ENCODE measurements at places on chromosomes 6 and 20. TPM values are rescaled to one million over a fixed set of nuclear protein-coding genes. Genes with fewer than 3 reads are reported as not detected.

DNA sequence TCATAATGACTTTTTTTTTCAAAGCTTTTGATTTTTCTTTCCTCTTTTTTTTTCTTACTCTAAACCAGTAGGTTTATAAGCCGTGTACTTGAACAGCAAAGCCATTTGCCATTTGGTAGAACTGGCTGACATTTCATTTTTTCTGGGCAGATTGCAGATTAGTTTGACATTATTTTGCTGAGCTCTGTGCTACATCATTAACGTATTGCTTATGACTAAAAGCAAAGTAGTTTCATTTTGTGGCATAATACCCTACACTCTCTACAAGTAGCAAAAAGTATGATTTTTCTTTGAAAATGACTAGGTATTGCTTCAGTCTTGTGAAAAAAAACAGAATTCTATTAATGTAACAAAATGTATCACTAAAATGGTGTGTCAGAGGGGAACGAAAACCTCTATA is 141.3 kb downstream of the GRIK2 start:
- no peak for DNase-seq

DNA sequence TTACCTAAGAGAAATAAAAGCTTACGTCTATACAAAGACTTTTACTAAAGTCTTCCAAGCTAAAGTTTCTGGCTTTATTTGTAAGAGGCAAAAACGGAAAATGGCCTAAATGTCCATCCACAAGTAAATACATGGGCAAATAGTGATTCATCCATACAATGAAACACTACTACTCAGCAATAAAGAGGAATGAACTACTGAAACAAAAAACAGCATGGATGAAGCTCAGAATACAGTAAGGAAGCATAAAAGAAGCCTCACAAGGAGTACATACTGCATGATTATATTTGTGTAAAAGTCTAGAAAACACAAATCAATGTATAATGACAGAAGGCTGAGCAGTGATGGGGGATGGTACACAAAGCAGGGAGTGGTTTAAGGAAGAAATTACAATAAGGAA is 84.7 kb downstream of the F13A1 start:
- DNase-seq: no peak

The ECHDC1 gene
- total RNA-seq: 61.8 TPM

DNA sequence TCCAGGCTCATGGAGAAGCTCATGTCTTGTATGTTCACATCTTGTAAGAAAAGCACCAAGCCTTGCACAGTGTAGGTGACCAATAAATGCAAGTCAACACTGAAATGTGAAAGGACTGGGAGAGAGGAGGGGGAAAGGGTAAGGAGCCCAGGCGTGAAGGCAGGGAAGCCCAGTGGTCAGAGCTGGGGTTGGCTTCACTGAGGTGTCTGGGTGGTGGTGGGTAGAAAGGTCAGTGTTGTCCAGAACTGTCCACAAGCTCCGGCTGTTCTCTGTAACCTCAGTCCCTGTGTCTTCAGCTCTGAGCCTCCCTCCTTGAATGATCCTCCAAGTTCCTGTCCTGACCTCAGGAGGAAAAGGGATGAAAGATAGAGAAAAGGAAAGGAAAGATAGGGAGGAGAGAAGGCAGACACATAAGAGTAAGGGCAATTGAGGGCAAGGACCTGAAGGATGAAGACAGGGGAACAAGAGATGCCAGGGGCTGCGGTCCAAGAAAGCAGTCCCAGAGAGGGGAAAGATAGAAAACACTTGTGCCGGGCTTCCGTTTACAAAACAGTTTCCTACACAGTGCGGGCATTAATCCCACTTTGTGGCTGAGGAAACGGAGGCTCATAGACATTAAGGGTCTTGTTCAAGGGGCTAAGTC is 2.4 kb upstream of the TNXB start:
- DNase-seq: no peak

DNA sequence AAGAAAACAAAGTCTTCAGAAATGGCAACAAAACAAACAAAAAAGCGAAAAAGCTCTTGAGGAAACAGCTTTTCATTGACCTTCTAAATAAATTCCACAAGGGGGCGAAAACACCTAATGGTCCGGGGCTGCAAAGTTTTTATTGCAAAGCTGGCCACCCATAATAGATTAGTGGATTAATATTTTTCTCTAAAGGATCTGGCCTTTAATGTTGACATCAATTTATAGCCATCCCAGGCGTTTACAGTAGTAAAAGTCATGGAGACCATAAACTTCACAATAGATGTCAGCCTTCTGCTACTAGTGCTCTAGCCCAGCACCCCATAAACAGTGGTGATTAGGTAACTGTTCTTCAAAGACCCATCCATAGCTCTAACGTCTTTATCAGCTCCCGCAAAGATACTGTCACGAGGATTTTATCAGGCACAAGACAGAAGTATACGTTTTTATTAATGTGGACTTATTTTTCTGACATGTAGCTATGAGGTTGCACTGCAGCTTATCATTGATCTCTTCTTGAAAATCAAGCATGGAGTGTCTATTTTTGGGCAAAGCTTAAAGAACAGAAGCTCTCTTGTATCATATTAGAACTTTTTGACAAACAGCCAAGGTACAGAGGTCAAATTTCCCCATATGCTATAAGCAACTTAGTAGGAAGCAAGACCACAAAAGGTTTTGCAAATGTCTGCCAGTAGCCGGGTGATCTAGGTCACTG is 4.7 kb downstream of the CITED2 start:
- DNase-seq: no peak

The GJA10 gene
- total RNA-seq: not detected

The ULBP1 gene
- 0.99 TPM for total RNA-seq

DNA sequence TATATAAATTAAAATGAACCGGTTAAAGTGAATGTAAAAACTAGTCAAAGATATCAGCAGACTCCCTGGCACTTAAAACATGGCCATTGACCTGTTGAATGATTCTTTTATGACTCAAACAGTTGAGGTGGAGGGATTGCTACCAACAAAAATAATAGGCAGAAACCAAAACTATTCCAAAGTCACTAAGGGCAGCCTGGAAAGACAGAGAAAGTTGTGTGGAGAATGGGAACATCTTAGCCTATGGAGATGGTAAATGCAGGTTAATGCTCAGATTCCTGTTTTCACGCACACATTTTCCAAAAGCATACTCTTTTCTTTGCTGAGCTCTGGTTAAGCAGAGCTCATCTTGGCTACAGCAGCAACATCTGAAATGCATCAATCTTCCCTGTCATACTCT is 553.5 kb downstream of the HACE1 start:
- no peak for DNase-seq

The PET117 gene
- total RNA-seq: 16.7 TPM

The ARFGAP1 gene
- 102 TPM for total RNA-seq

The BMP5 gene
- total RNA-seq: not detected

GRCh38 chr6:129785047-129785755 is 75.2 kb upstream of the ARHGAP18 start:
- DNase-seq: no peak

- no peak for DNase-seq
Measured at GRCh38 chr6:135817035-135817434, 34.5 kb upstream of the PDE7B start.

DNA sequence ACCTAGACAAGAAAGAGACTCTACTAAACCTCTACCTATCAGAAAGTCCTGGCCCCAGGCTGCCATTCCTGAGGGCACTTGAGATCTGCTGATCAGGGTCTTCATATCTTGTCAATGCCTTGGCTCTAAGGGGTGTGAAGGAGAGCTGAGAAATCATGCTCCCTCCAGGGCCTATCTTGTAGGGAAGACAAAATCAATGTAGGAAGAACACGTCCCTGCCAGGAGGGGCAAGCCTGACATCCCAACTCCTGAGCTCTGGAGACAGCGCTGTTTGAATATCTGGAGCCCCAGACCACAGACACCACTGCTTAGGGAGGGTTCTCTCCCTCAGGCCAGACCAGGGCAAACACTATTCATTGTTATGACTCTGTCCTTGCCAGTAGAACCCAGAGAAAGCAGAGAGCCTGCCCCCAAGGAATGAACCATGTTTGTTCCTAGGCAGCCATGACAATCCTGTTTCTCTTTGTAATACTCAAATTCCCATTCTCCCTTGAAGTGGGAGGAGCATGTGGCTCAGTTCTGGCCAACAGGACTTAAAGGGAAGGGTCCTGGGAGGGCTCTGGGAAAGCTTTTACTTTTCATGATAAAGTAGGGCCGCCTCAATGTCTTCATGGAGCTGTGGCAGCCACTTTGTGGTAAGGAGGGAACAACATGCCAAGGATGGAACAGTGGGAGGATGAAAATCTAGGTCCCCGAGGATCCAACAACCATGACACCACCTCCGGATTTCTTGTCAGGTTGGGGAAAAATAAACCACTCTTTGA is 1.8 kb upstream of the FASTKD5 start:
- no peak for DNase-seq

The SPDEF gene
- not detected for total RNA-seq

The GLP1R gene
- total RNA-seq: not detected

- DNase-seq: no peak
Measured at GRCh38 chr6:48817333-48818051, 645.6 kb downstream of the MMUT start.

GRCh38 chr6:23089981-23090380 is 520.6 kb downstream of the HDGFL1 start:
- DNase-seq: no peak

DNA sequence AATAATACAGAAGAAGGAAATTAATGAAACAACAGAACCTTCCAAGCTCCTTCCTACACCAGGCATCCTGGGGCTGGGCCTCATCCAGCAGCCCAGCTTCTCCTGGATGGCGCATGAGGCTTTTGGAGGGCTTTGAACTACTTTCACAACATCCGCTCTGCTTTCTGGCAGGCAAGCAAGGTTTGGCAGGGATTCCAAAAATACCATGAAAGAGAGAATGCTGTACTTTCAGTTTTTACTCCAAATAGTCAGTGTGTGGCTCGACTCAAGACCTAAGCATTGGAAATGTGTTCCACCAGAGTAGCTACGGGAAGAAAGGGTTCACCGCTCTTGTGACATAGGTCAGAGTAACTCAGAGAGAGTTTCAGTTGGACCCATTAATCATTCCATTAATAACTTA is 125.4 kb downstream of the OPRM1 start:
- DNase-seq: no peak

GRCh38 chr6:168221497-168222079 is 98.0 kb downstream of the DACT2 start:
- DNase-seq: no peak

The COL9A3 gene
- not detected for total RNA-seq

- DNase-seq: no peak
Measured at GRCh38 chr6:135922746-135923145, 71.2 kb downstream of the PDE7B start.

The ZBTB22 gene
- 14.7 TPM for total RNA-seq

The LY6G6F gene
- not detected for total RNA-seq

The MYCT1 gene
- total RNA-seq: not detected

GRCh38 chr20:48465271-48465670 is 362.5 kb downstream of the PREX1 start:
- DNase-seq: no peak

The TRAPPC3L gene
- not detected for total RNA-seq

GRCh38 chr6:94487371-94487770 is 1068.0 kb upstream of the EPHA7 start:
- DNase-seq: no peak

The CLPSL1 gene
- total RNA-seq: not detected

The NOTCH4 gene
- 0.73 TPM for total RNA-seq

DNA sequence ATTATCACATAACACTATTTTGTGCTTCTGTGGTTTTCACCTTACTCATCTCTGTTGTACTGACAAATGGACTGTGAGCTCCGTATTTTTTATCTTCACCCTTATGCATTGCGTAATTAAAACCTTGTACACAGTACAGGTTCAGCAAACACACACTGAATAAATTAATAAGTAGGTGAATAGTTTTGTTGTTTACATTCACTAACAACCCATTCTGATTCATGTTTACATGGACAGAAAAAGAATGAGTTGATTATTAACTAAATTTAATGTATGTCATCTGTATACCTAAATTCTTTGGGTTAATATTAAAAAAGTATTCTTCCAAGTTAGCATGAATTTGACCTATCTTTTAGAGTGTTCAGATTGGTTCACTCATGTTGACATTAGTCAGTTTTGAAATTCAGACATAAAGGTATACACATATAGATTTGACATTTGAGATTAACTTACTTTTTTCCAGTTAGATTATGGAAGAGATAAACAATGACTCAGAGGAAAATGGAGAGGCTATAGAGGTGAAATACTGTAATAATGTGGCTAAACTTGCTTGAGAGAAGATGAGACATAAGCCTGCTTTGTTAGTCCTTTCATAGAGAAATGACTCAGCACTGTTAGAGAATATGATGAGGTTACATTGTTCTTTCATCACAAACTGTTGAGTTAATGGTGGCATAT is 541.7 kb upstream of the FLRT3 start:
- DNase-seq: no peak

DNA sequence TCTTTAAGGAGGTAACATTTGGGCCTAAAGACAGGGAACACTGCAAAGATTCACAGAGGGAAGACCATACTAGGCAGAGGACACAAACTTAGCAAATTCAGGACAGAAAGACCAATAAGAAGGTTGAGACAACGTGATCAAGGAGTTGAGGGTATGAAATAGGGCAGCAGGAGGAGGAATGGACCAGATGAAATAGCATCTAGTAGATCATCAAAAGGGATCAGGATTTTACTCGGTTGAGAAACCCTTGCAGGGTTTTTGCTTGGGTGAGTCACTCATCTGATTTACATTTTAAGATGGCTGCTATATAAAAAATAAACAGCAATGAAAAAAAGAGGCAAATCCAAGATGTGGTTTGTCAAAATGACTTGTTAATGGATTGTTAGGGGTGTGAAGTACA is 4.7 kb downstream of the BCLAF1 start:
- no peak for DNase-seq

The RNF182 gene
- not detected for total RNA-seq

The TSHZ2 gene
- total RNA-seq: 26.0 TPM

GRCh38 chr6:116316772-116317467 is 37.2 kb upstream of the TSPYL1 start:
- DNase-seq: no peak

The C6orf118 gene
- not detected for total RNA-seq

GRCh38 chr6:112284603-112285002 is 30.2 kb upstream of the LAMA4 start:
- DNase-seq: no peak

Measured in activated T-helper 1 cell treated with anti-CD3 and anti-CD28 coated beads, Interleukin-12 subunit alpha, Interleukin-12 subunit beta, Interleukin-2, Interleukin-4 antibody, amounts not matched to agents 30 ng/mL and 10 ng/mL and 1 ng/mL, durations not matched to agents 14 hours and 24 hours and 36 hours (primary cell).